Naive B cell (primary cell): ENCODE measurements at places on chromosomes 7 and 10. TPM values are rescaled to one million over a fixed set of nuclear protein-coding genes. Genes with fewer than 3 reads are reported as not detected.

Gene ADRB1
- polyA plus RNA-seq, result not detected

Gene PODXL
- polyA plus RNA-seq, result not detected

Gene LLCFC1
- not detected for polyA plus RNA-seq

Gene ADGRA1
- polyA plus RNA-seq, result not detected

Gene PIK3CG
- polyA plus RNA-seq, result 57.3 TPM

Gene HOXA11
- not detected for polyA plus RNA-seq

Gene SDK1
- not detected for polyA plus RNA-seq

Gene NPC1L1
- polyA plus RNA-seq, result not detected

Gene MEOX2
- not detected for polyA plus RNA-seq

Gene IKZF1
- polyA plus RNA-seq, result 127 TPM

Gene HPS6
- 21.0 TPM for polyA plus RNA-seq

Gene JAZF1
- 37.7 TPM for polyA plus RNA-seq

Gene SPDYE8
- not detected for polyA plus RNA-seq

Gene ANKRD1
- polyA plus RNA-seq, result not detected

Gene KLF14
- polyA plus RNA-seq, result 0.36 TPM

Gene CCDC3
- polyA plus RNA-seq, result not detected

Gene NAMPT
- polyA plus RNA-seq, result 31.2 TPM

Gene HGF
- polyA plus RNA-seq, result not detected

Gene GJC3
- polyA plus RNA-seq, result not detected

Gene CC2D2B
- not detected for polyA plus RNA-seq

Gene TMEM236
- not detected for polyA plus RNA-seq

Gene ACSM6
- polyA plus RNA-seq, result not detected

Gene AKR1C1
- polyA plus RNA-seq, result not detected

Gene CDNF
- 2.4 TPM for polyA plus RNA-seq

Gene OR2A5
- not detected for polyA plus RNA-seq

Gene ACSL5
- polyA plus RNA-seq, result 62.4 TPM

Gene CUZD1
- polyA plus RNA-seq, result 1.5 TPM

Gene HPS1
- 107 TPM for polyA plus RNA-seq

Gene OPALIN
- polyA plus RNA-seq, result not detected

Gene PNLIP
- not detected for polyA plus RNA-seq

Gene CDH23
- 0.05 TPM for polyA plus RNA-seq

Gene CRTAC1
- polyA plus RNA-seq, result not detected

Gene WEE2
- not detected for polyA plus RNA-seq

Gene ENO4
- 0.12 TPM for polyA plus RNA-seq

Gene C10orf90
- not detected for polyA plus RNA-seq

Gene AKR1C8
- polyA plus RNA-seq, result not detected

Gene HNRNPF
- polyA plus RNA-seq, result 181 TPM

Gene MAGI2
- polyA plus RNA-seq, result 0.06 TPM

Gene NKX1-2
- polyA plus RNA-seq, result not detected

Gene LRRN3
- polyA plus RNA-seq, result 0.09 TPM

Gene WNT8B
- polyA plus RNA-seq, result not detected

Gene GPR26
- not detected for polyA plus RNA-seq

Gene UBE2D4
- 11.1 TPM for polyA plus RNA-seq

Gene DCLRE1C
- 36.2 TPM for polyA plus RNA-seq

Gene CALHM3
- not detected for polyA plus RNA-seq

Gene GCK
- 4.5 TPM for polyA plus RNA-seq

Gene FAM221A
- 3.3 TPM for polyA plus RNA-seq

Gene SFXN3
- 3.5 TPM for polyA plus RNA-seq
